ENCODE measurements at places on chromosomes 3 and 15.
A peak's percentile ranks its signal among the peaks of the same experiment; 100 is the strongest.

DNA sequence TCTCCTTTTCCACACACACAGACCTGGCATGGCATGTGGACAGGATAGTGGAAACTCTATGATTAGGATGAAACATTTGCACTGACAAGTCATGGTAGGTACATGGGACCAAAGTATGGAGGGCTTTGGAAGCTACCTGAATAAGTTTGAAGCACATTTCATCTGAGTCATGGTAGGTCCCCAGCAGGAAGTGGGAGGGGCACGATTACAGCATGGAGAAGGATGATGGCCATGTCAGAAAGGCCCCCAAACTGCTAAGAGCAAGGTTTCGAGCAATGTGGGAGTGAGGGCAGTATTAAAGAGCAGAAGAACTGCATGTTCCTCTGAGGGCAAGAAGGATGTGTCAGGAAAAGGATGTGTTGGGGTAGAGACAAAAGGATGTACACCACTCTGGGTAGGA lies 51.5 kb upstream of the CSTA start:
- peak; percentile 9 for DNase-seq

DNA sequence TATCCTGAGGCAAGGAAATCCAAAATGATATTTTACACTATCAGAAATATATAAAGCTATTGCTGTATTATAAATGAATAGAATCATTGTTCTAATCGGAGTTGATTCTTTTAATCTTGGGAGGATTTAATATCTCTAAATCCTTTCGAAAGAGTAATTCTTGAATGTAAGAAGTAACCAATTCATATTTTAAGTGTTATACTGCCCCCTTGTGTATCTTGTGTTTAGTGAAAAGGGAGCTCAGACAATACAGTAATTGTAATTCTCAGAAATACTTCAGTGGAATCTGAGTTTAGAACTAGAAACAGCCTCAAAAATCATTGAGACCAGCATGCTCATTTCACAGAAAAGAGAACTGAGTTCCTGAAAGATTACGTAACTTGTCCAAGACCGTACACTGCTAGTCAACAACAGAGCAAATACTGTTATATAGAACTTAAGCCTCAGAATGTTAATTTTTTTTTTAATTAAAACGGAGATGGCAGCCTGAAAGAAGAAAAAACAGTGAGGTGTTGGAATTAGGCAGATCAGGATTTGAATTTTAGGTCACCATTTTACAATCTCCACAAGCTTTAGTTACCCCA lies 42.9 kb downstream of the PLCH1 start:
- DNase-seq: no peak

DNA sequence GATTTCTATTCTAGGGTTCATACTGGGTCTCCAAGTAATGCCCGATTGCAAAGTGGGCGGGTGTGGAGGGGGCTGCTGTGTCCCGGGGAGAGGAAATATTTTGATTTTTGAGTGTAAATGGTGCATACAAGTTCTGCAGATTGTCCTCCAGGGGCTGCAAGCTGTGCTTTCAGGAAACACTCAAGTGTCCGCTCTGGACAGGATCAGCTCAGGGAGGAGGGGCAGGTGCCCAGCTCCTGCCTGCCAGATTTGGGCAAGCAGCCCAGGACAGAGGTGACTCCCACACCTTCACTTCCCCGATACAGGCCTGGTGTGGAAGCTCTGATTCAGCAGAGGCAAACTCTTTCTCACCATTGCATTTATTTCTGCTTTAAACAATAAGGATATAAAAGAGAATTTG lies 142.7 kb downstream of the ALDH1A2 start:
- no peak for DNase-seq

DNA sequence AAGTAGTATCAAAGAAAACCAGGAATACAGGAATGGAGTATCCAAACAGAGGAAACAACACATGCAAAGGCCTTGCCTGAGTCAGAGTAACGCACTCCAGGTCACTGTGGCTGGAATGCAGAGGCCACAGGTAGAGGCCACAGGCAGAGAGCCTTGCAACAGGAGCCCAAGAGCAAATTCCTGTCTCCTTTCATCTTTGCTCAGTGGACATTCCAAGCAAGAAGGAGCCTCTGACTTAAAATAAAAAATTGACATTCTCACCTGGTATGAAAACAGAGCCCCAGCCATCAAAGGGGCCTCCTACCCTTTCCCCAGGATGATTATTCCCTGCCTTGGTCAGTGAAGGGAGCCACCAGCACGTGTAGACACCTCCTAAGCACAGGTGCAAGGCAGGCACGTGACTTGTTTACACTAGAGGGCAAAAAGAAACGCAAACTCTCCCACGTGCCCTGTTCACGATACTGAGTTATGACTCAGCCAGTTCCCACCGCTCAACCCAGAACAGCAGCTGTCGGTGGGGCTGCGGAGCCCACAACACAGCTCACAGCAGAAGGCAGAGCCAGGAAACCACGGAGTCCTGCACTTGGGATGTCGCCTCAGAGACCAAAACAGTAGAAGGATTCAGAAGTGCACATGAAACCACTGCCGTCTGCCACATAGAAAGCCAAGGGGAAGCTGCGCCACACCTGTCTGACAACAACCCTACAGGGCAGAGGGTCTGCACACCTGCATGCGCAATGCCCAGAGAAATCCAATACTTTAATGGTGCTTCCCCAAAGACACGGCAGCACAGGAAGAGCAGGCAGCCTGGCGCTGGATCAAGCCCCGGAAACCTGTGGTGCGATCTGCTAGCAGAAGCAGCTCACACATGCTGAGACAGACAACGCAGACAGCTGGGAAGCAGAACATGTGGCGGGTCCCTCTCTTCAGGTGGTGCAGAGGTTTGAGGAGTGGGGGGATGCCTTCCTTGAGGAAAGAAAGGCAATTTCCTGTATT lies 52.1 kb downstream of the ITGB5 start:
- peak; percentile 51 for DNase-seq

- no peak for DNase-seq
Measured at GRCh38 chr15:39728845-39729244, 53.8 kb downstream of the FSIP1 start.

GRCh38 chr15:84783493-84784251 lies 33.5 kb upstream of the ALPK3 start:
- DNase-seq: no peak

GRCh38 chr3:40128166-40128565 lies 181.3 kb upstream of the EIF1B start:
- DNase-seq: no peak

DNA sequence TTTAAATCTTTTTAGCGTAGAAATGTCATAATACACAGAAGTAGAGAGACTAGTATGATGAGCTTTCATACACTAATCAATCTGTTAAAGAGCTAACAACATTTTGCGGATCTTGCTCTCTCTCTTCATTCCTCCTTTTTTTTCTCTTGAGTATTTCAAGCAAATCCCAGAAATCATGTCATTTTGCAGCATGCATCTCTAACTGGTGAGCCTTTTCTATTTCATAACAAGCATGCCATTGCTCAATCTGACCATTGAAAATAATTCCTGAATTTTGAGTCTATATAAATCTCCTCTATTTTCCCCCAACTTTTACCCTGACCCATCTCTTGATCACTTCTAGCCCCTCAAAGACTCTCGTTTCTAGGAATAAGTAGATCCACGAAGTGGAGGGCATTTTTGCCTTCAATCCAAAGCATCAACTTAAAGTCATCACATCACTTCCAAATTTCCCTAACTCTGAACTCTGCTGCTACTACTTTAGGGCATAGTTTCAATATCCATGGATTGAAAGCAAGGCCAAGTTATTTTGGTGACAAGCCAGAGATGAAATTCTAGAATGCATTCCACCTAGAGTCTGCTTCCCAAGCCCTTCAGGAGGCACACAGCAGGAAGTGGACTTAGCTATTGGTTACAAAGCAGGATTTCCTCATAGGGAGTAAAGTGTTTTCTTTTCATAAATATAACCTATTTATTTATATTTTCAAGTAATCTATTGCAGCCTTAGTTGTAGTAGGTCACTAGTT lies 253.5 kb upstream of the ZPLD1 start:
- no peak for DNase-seq

DNA sequence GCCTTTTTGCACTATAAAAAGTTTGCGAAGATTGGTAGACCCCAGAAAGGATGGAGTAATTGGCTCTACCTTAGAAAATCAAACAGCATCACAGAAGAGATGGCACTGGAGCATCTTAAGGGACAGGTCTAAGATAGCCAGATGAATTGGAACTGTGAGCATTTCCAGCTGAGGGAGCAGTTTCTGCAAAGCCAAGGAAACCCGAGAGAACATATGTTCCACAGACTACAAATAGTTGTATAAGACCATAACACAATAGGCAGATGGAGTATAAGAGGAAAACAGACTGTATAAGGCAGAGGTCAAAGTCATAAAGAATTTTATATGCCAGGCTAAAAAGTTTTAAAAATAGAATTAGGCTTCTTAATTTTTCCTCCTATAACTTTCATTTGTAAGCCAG lies 46.0 kb downstream of the TSC22D2 start:
- DNase-seq: no peak

- no peak for DNase-seq
Measured at GRCh38 chr15:60077581-60078359, 73.7 kb downstream of the FOXB1 start.

- DNase-seq: no peak
Measured at GRCh38 chr15:79212589-79213157, 69.8 kb upstream of the ANKRD34C start.

DNA sequence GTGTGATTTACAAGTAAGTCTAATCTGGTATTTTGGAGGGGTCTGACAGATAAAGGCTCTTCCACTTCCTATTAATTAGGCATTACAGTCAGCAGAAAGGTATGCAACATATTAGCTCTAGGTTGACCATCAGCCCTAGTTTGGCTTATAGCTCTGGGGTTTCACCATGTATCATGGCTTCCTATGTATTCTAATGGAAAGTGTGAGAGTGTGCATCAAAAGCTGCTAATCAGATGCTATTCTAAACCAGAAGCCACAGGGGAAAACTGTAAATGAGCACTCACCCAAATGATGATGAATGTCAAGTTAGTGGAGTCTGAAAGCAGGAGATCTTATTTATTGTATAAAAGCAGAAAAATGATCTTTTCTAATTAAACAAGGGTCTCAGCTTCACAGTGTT lies 149.2 kb upstream of the MITF start:
- no peak for DNase-seq

- DNase-seq: no peak
Measured at GRCh38 chr15:68790910-68791309, 29.8 kb downstream of the ANP32A start.

GRCh38 chr3:72523429-72524151 lies 324.7 kb downstream of the SHQ1 start:
- peak; percentile 8 for DNase-seq

DNA sequence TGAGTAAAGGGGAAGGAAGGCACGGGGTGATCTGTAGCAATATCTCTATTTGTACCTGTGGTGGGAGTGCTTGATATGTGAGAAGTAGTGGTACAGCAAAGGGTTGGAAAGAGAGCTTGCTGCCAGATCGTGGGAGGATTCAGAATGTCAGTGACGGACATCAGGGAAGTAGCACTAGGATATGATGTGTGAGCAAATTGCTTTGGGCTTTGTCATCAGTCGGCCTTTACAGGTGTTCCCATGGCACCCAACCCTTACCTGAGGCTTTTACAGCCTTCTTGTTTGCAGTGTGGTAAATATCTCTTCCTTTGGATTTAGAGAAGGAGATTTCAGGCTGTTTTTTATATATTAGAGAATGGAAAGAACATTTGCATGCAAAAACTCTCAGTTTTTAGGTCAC lies 29.8 kb downstream of the IL1RAP start:
- no peak for DNase-seq

DNA sequence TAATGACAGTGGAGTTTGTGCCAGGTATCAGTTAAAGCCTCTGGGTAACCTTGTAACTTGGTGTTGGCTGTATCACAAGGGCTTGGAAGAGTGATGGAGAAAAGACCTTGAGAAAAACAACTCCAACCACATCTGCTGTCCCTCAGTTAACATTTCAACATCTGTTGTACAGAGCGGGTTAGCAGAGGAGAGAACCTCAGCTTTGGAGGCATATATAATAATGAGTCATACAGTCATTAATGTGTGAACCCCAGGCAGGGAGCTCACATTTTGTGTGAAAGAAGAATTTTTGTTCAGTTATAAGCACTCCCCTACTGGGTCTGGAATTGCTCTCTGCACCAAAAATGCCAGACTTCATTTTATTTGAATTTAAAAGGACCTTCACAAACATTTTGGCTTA lies 439.5 kb downstream of the PDCD6IP start:
- DNase-seq: no peak

- DNase-seq: no peak
Measured at GRCh38 chr3:46024131-46024530, 3.2 kb downstream of the XCR1 start.

DNA sequence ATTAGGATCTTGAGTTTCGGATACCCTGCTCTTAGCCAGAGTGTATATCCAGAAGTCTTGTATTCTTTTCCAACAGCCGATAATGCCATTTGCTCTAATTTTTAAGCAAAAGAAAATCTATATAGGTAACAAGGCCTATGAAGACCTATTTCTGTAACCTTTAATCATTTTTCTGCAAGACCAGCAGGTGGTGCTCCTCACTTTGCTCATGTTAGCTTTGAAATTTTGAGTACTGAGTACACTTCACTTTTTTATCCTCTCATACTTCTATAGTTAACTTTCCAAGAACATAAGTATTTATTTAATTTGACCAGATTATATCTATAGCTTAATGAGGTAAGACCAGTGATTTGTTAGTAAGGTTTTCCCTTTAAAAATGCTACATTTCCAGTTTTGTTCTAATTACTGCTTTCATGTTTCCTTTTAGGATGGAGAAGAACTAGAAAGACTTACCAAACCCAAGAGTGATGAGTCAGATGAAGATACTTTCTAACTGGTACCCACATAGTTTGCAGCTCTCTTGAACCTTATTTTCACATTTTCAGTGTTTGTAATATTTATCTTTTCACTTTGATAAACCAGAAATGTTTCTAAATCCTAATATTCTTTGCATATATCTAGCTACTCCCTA lies 20.5 kb downstream of the SLC35A5 start:
- peak; percentile 38 for DNase-seq

GRCh38 chr3:153166206-153166605 lies 4.2 kb downstream of the RAP2B start:
- peak; percentile 68 for DNase-seq

DNA sequence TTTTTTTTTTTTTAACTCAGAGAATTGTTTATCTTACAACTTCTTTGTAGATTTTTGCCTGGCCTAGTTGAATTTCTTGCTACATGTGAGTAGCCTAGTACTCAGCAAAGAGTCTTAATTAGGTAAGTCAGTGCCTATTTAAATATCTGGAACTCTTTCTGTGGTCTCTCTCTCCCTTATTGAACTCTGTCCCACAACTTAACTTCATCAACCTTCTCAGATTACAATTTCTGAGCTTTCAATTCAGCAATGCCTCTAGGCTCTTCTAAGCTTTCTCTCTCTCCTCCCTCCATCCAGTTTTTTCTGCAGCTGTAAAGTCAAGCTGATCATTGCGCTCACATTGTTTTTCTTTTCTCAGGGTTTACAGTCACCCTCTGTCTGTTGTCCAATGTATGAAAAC lies 517.6 kb upstream of the ROBO1 start:
- no peak for DNase-seq

All from CD4-positive, alpha-beta T cell treated with Interleukin-17A for 4 hours (primary cell).